Activated naive CD4-positive, alpha-beta T cell (primary cell): ENCODE measurements at places on chromosomes 11 and 22.

- no peak for DNase-seq
Measured at GRCh38 chr22:31326877-31327276, 19.3 kb downstream of the PATZ1 start.

DNA sequence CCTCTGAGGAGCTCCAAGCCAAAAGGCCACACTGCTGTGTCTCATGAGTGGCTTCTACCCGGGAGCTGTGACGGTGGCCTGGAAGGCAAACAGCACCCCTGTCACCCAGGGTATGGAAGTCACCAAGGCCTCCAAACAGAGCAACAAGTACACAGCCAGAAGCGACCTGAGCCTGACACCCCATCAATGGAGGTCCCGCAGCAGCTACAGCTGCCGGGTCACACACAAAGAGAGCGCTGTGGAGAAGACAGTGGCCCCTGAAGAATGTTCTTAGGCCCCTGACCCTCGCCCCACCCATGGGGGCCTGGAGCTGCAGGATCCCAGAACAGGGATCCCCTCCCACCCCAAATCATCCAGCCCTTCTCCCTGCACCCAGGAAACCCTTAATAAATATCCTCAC, 4.9 kb downstream of the RFPL2 start:
- no peak for DNase-seq

- DNase-seq: no peak
Measured at GRCh38 chr11:47437746-47438418, 11.1 kb downstream of the RAPSN start.

DNA sequence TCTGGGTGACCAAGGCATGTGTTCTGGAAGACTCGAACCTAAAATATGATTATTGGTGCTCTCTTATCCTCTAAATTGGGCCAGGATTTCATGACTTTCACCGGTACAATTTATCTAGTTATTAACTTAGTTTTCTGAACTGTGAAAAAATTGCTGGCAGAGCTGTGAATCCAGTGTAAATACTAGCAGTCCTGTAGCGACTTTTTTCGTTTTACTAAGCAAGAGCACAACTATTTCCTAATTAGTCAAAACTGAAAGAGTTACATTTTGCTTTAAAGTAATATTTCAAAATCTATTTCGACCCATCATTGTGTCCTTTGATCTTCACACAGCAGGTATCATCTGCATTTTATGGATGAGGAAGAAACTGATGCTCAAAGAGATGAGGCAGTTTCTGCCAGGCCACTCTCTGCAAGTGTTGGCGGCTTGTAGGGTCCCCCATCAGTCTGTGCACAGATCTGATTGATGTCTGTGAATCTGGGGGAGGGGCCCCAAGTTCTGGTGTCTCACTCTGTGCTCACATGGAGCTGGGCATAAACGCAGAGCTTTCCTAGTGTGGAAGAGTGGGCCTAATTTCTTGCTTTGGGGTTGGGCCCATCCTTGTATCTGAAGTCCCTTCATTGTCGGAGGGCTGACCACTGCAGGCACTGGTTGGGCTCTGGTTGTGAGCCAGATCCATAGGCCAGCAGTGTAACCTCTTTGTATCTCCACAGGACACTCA, 1.4 kb upstream of the TRMT2A start:
- no peak for DNase-seq

GRCh38 chr22:37623075-37624016, 14.7 kb downstream of the GGA1 start:
- peak; percentile 61 for DNase-seq

- DNase-seq: peak; percentile 45
Measured at GRCh38 chr11:61587541-61587941, 6.7 kb upstream of the SYT7 start.

DNA sequence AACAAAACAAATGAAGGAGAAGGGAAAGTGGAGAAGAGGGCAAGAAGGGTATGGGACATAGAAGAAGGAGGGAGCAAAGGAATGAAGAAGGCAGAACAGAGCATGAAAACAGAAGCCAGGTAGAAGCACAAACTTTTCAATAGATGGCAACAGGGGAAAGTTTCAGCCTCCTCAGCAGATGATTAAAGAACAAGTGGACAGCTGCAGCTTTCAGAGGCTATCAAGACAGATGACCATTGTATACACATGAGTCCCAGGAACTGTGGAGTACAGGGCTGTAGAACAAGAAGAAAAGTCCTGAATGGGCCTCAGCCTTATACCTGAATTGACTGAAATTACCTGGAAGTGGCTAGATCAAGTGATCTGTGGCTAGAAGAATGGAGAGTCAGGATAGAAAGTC, 62.0 kb upstream of the FIBIN start:
- no peak for DNase-seq

GRCh38 chr11:72981971-72982685, 160.0 kb downstream of the FCHSD2 start:
- no peak for DNase-seq

DNA sequence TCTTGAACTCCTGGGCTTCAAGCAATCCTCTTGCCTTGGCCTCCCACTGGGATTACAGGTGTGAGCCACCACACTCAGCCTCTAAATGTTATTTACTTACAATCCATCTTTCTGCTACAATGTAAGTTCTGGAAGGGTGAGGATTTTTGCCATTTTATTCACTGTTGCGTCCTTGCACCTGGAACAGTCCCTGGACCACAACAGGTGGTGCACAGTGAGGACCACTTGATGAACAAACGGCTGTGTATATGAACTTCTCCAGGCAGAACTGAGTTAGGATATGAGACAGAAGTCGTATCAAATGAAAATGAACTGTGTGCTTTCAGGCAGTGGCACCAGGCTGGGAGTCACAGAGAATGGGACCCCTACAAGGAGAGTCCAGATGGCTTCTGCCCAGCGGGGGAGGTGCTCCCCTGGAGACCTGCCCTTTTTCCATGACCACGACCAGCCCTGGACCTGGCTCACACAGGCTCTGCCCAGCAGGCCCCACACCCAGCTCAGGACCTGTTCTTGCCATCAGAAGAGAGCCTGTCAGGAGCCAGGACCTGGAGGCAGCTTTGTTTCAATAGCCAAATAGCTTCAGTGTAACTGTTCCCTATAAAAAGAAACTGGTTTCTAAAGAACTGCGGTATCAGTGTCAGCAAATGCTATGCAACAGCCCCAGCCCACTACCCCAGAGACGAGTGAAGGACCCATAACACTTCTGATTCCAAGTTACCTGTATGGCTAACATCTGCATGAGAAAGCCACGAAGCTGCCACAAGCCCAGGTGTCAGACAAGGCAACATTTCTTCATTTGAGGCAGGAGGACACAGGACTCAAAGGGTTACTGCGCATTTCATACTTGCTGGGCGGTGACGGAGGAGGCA, 104.9 kb downstream of the MICAL3 start:
- DNase-seq: no peak

GRCh38 chr22:33126881-33127280, 68.7 kb upstream of the SYN3 start:
- no peak for DNase-seq

DNA sequence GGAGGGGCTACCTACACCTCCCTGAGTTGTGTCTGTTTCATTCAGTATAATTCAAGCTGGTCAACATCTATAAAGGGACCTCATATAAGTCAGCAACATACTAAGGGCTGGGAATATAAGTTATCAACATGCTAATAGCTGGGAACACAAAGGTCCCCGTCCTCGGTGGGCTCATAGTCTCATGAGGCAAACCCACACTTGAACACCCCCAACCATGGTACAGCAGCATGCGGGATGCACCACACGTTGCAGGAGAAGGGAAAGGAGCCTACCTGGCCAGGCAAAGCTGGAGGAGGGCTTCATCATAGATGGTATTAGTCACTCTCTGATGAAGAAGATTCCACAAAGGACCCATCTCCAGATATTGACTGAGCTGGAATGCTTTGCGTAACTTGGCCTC, 561.8 kb upstream of the B3GAT1 start:
- DNase-seq: no peak

GRCh38 chr22:30158744-30159500, 78.7 kb downstream of the HORMAD2 start:
- no peak for DNase-seq

DNA sequence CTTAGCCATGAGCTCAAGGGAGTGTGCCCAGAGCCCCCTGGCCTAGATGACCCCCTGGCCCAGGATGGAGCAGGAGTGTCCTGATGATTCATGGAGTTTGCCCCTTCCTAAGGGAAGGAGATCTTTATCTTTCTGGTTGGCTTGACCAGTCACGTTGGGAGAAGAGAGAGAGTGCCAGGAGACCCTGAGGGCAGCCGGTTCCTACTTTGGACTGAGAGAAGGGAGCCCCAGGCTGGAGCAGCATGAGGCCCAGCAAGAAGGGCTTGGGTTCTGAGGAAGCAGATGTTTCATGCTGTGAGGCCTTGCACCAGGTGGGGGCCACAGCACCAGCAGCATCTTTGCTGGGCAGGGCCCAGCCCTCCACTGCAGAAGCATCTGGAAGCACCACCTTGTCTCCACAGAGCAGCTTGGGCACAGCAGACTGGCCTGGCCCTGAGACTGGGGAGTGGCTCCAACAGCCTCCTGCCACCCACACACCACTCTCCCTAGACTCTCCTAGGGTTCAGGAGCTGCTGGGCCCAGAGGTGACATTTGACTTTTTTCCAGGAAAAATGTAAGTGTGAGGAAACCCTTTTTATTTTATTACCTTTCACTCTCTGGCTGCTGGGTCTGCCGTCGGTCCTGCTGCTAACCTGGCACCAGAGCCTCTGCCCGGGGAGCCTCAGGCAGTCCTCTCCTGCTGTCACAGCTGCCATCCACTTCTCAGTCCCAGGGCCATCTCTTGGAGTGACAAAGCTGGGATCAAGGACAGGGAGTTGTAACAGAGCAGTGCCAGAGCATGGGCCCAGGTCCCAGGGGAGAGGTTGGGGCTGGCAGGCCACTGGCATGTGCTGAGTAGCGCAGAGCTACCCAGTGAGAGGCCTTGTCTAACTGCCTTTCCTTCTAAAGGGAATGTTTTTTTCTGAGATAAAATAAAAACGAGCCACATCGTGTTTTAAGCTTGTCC, 14.3 kb downstream of the ADORA2A start:
- DNase-seq: no peak

GRCh38 chr11:95595541-95595940, 194.0 kb downstream of the FAM76B start:
- DNase-seq: no peak

- no peak for DNase-seq
Measured at GRCh38 chr11:117610045-117610444, 187.0 kb downstream of the DSCAML1 start.
